ENCODE measurements at places on chromosomes 4 and X. TPM values are rescaled to one million over a fixed set of nuclear protein-coding genes. Genes with fewer than 3 reads are reported as not detected.

DNA sequence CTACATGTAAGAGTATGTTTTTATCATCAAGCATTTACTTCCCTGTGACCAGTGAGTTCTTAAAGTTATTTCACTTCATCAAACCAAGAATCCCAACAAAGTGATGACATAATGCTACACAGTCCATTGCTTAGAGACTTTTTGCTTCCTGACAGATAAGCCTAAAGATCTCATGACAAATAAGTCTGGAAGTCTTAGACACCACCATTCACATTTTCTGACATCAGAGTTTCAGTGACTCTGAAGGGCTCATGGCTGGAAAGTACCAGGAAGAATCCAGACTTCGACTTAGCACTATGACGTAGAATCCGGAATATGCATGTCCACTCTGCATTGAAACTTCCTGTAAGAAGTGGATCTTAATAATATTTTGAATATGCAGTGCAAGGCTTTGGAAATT, 53.7 kb downstream of the CLDN22 start:
- no peak overlapping the region for H3K27ac ChIP-seq
- H3K36me3 ChIP-seq, result peaks cover 31% of the 10 kb centered on the region

DNA sequence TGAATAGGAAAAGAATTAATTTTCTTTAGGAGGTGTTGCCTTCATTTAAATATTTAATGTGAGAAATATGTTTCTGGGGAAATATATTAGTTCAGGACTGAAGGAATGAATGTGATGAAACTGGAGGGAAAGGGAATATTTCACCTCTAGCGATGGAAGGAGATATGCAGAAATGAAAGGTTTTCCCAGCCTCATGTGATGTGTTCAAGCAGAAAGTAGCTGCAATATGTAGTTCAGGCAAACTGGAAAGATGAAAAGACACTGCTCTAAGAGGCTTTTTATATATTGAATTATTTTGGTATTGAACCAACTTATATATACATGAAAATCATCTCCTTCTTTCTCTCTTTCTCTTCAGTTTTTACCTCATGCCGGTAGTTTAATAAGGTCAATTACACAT, 3.4 kb downstream of the GRID2 start:
- H3K4me3 ChIP-seq, result no peak overlapping the region
- H3K27ac ChIP-seq, result no peak overlapping the region
- H3K27me3 ChIP-seq, result peaks cover 76% of the 10 kb centered on the region

The SSX2B gene
- total RNA-seq, result not detected

GRCh38 chr4:174537634-174538033, 15.3 kb upstream of the HPGD start:
- no peaks in the 10 kb centered on the region for H3K27me3 ChIP-seq
- no peak overlapping the region for H3K27ac ChIP-seq
- H3K4me3 ChIP-seq, result no peak overlapping the region
- no peaks in the 10 kb centered on the region for H3K36me3 ChIP-seq
- DNase-seq, result no peak
- H3K4me1 ChIP-seq, result no peaks in the 10 kb centered on the region

The GUCY1B1 gene
- total RNA-seq, result 13.2 TPM

DNA sequence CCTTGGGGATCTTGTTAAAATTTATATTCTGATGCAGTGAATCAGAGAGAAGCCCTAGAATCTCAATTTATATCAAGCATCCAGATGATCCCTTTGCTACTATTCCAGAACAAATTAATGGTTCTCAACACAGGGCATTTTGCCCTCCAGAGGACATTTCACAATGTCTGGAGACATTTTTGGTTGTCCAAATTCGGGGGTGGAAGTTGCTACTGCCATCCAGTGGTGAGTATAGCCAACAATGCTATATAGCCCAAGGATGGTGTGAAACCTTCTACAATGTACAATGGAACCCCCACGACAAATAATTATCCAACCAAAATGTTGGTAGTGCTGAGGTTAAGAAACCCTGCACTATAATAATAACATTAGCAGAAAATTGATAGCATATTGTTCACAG, 2440.0 kb downstream of the PCDH7 start:
- peak overlapping the region; percentile 14 for H3K27ac ChIP-seq
- H3K4me1 ChIP-seq, result peaks cover 42% of the 10 kb centered on the region
- no peak overlapping the region for H3K4me3 ChIP-seq
- no peak for DNase-seq
- no peaks in the 10 kb centered on the region for H3K27me3 ChIP-seq
- H3K36me3 ChIP-seq, result peaks cover 7% of the 10 kb centered on the region

The XAGE1A gene
- not detected for total RNA-seq

DNA sequence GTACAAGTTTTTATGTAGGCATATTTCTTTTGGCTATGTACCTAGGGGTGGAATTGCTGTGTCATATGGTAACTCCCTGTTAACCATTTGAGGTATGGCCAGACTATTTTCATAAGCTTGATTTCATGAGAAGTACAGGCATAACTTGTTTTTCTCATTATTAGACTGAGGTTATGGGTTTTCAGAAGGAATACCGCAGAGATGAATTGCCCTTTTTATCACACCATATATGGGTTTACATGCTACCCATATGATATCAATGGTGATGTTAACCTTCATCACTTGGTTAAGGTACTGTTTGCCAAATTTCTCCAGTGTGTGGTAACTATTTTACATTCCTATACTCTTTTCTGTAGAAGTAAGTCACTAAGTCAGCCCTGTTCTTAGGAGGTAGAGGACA, 23.5 kb downstream of the RAB40A start:
- DNase-seq, result no peak
- no peaks in the 10 kb centered on the region for H3K27me3 ChIP-seq
- no peak overlapping the region for H3K27ac ChIP-seq
- no peaks in the 10 kb centered on the region for H3K4me1 ChIP-seq

- DNase-seq, result no peak
- H3K36me3 ChIP-seq, result no peaks in the 10 kb centered on the region
- H3K27ac ChIP-seq, result no peak overlapping the region
- H3K4me3 ChIP-seq, result no peak overlapping the region
Measured at GRCh38 chrX:124216396-124217115, 115.9 kb upstream of the TEX13D start.

The PNMA6F gene
- total RNA-seq, result not detected

GRCh38 chr4:38902695-38903094, 35.1 kb downstream of the FAM114A1 start:
- DNase-seq, result no peak
- H3K27ac ChIP-seq, result no peak overlapping the region
- no peaks in the 10 kb centered on the region for H3K27me3 ChIP-seq
- peaks cover 2% of the 10 kb centered on the region for H3K4me1 ChIP-seq
- peaks cover 39% of the 10 kb centered on the region for H3K36me3 ChIP-seq

DNA sequence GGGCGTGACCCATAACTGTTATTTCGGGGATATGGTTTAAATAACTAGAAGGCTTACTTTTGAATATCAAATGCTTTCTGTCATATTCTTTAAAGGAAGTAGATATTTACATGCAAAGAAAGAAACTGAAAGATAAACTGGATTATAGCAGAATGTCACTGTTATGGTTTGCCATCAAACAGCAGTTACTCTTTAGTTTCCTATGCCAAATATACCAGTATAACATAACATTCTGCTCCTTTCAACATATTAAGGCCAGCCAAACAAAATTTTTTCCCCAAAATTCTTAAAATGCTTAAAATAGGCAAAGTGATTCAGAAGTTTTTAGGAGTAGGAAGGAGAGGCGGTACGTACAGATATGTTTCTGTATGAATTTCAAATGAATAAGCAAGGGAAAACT, 27.0 kb downstream of the KDM6A start:
- peak overlapping the region; percentile 59 for H3K27ac ChIP-seq
- H3K4me1 ChIP-seq, result peaks cover 31% of the 10 kb centered on the region
- no peak overlapping the region for H3K4me3 ChIP-seq

DNA sequence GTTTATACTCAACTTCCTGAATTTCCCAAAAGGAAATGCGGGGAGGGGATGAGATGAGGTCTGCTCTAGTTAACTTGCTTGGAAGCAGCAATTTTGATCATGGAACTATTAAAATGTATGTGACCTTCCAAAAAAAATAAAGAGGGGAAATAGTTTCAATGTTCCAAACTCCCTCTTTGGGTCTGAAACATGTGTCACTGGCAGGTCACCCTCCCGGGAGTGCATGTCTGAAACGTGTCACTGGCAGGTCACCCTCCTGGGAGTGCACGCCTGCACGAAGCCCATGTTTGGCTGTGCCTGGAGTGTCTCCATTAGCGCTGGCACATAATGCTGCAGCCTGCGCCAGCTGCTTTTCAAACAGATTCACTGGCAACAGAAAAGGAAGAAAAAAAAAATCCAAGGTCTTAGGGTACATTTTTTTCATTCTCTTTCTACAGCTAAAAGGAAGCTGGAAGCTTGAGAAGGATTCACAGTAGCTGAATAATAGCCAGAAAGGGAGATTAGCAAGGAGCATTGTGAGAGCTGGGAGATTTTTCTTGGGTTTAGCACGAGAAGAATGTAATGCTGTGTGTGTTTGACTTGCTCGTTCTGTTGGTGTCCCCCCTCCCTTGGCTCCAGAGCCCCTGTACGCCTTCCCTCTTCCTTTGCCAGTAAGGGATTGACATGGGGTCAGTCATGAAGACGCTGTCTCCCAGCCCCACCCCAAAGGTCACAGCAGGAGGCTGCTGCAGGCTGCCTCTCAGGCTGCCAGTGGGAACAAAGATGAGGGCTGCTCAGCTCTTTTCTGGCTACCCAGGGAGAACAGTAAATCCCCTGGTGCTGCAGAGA, 39.2 kb upstream of the TLR3 start:
- peak; percentile 88 for DNase-seq
- H3K27me3 ChIP-seq, result no peaks in the 10 kb centered on the region
- H3K36me3 ChIP-seq, result no peaks in the 10 kb centered on the region

DNA sequence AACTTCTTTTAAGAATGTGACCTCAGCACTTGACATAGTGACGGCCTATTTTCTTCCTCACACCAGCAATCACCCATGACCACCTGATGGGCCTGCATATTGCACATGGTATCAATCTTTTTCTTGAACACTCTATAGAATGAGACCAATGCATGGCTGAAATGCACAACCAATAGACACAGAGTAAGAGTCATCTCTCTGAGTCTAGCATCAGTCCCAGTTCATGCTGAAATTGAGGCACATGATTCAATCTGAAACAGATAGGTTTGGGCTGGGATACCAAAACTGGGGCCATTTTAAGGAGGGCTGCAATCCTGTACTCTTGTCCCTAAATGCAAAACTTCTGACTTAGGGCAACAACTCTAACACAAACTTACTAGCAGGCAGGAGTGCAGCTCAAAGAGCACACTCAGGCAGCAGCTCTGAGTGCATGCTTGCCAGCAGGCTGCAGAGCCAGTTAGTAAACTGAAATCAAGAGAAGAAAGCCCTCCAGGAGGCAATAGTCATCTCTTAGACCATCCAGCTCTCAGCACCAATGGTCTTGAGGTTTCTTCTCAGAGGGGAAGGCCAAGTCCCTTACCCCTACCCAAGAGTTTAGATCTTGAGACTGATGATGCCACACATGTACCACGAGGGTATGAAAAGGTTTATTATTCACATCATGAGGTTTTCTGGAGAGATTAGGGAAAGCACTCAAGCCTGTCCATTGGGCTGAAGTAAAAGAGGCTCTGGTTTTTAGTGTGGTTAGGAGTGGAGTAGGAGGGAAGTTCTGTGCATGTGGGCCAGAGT, 24.7 kb upstream of the GPR101 start:
- peaks cover 21% of the 10 kb centered on the region for H3K27me3 ChIP-seq
- DNase-seq, result no peak
- no peak overlapping the region for H3K4me3 ChIP-seq
- no peaks in the 10 kb centered on the region for H3K36me3 ChIP-seq

GRCh38 chrX:153766098-153766817, 2.2 kb downstream of the PLXNB3 start:
- no peak for DNase-seq
- H3K27ac ChIP-seq, result peak overlapping the region; percentile 78
- H3K4me3 ChIP-seq, result peak overlapping the region; percentile 63
- no peaks in the 10 kb centered on the region for H3K36me3 ChIP-seq
- no peaks in the 10 kb centered on the region for H3K27me3 ChIP-seq
- peaks cover 17% of the 10 kb centered on the region for H3K4me1 ChIP-seq

The UGT2B17 gene
- not detected for total RNA-seq

DNA sequence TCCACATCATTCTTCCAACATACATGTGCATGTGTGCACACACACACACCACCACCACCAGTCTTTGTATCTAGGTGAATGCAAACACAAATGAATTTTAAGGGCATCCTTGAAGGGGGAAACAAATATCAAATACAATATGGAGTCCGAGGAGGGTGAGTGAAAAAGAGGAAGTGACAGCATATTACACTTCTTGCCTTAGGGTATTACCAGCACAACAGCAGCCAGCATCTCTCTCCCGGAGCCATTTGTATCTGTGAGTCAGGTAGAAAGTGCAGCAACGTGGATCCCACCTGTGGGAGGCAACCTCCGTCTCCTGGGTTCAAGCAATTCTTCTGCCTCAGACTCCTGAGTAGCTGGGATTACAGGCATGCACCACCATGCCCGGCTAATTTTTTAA, 483.2 kb downstream of the SMARCA1 start:
- DNase-seq, result no peak
- no peak overlapping the region for H3K27ac ChIP-seq
- no peaks in the 10 kb centered on the region for H3K4me1 ChIP-seq
- no peaks in the 10 kb centered on the region for H3K36me3 ChIP-seq

DNA sequence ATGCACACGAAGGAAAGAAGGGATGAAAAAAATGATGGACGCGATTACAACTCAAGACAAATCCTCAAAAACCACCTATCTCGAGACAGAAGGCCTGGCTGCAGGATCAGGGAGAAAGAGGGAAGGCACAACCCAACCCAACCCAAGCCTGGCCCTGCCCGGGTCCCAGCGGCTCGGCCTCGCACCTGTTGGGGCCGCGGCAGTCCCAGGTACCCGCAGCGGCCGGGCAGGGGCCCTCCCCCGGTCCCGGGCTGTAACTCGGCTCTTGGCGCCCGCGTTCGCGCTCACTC, 464 bp downstream of the RASGEF1B start:
- peaks cover 61% of the 10 kb centered on the region for H3K27me3 ChIP-seq
- peak overlapping the region; percentile 73 for H3K4me3 ChIP-seq
- no peak overlapping the region for H3K27ac ChIP-seq
- no peak for DNase-seq
- H3K36me3 ChIP-seq, result no peaks in the 10 kb centered on the region

DNA sequence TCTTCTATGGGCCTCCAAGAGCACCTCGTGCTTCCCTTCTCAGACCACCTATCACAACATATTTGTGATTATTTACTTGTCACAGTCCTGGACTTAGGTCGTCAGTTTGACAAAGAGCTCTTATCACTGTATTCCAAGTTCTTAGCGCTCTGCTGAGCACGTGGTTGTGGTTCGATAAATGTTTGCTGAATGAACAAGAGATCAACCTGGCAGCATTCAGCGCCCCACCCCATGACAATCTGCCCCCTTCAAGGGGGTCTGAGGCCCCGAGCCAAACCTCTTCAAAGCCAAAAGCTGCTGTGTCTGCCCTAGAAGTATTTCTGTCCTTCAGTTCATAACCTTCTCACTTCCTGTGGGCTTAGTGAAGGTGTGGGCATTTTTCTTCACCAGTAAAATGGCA, 15.0 kb downstream of the RPS4X start:
- H3K36me3 ChIP-seq, result no peaks in the 10 kb centered on the region
- no peak for DNase-seq
- peaks cover 9% of the 10 kb centered on the region for H3K4me1 ChIP-seq
- H3K27me3 ChIP-seq, result no peaks in the 10 kb centered on the region
- no peak overlapping the region for H3K27ac ChIP-seq
- no peak overlapping the region for H3K4me3 ChIP-seq

The PPP2R2C gene
- not detected for total RNA-seq

- no peak overlapping the region for H3K4me3 ChIP-seq
- no peaks in the 10 kb centered on the region for H3K27me3 ChIP-seq
- H3K4me1 ChIP-seq, result peaks cover 7% of the 10 kb centered on the region
Measured at GRCh38 chr4:54572152-54572542, 85.6 kb upstream of the KIT start.

GRCh38 chr4:154107337-154107736, 318.5 kb upstream of the SFRP2 start:
- DNase-seq, result no peak
- H3K27me3 ChIP-seq, result no peaks in the 10 kb centered on the region
- no peak overlapping the region for H3K27ac ChIP-seq
- no peaks in the 10 kb centered on the region for H3K36me3 ChIP-seq

All from osteocyte (in vitro differentiated cells).